Suppressor macrophage (primary cell): ENCODE measurements at places on chromosomes 2 and 18.

- no peak for DNase-seq
These were observed 23.2 kb downstream of the AFF3 start for GRCh38 chr2:100119235-100119634.

- no peak for DNase-seq
These were observed 22.1 kb downstream of the RAB3GAP1 start for GRCh38 chr2:135074216-135074615.

GRCh38 chr2:3207091-3207491 is 170.5 kb downstream of the EIPR1 start:
- DNase-seq, result no peak

DNA sequence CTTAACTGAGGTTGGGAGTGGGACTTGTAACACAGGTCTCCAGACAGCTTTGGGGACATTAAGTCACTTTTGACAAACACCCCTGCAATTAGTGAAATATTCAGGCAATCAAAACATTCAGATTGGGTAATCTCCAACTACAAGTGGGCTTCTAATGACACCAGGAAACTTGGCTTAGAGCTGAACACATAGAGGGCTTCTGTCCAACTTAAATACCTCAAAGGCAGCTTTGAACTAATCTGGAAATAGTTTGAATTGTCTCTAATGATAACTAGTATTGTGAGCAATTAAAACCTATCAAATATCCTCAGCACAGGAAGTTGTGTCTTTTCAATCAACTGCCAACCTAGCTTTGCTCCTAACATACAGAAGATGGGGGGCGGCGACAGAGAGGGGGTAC is 5.1 kb upstream of the ASPRV1 start:
- no peak for DNase-seq

DNA sequence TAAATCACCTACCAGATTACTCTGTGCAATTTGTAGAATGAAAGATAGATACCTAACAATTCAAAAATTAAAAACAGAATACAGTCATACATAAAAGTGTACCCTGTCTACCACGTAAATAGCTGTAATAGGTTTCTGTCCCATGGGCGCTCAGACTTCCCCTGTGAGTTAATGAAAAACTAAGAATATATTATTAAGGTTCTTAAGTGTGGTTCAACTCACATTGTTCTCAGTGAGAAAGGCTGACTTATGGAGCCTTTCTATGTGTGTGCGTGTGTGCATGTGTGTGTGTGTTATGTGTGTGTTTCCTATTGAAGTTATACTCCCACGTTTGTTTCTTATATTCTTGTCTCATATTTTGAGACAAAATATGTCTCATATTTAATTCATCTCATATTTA is 114.6 kb upstream of the CD302 start:
- no peak for DNase-seq

DNA sequence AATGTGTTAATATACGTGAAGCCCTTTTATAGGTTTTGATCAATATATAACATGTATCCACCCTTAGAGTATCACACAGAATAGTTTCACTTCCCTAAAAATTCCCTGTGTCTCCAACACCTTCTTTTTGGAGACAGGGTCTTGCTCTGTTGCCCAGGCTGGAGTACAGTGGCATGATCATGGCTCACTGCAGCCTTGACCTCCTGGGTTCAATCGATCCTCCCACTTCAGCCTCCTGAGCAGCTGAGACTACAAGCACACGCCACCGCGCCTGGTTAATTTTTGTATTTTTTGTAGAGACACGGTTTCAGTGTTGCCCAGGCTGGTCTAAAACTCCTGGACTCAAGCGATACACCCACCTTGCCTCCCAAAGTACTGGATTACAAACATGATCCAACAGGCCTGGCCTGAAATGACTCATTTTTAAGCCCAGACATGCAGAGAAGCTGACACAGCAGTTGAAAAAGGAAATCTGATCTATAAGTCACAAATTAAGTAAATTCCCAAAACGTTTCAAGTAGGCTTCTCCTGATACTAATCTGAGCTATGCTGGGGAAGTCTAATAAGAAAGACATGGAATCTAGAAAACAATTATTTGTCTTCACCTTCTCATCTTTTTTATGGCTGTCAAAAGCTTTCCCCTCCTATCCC is 2.9 kb downstream of the DUSP11 start:
- no peak for DNase-seq

GRCh38 chr2:31354837-31355236 is 59.7 kb downstream of the XDH start:
- DNase-seq, result peak; percentile 23

GRCh38 chr2:12057436-12058166 is 311.2 kb downstream of the LPIN1 start:
- peak; percentile 77 for DNase-seq

DNA sequence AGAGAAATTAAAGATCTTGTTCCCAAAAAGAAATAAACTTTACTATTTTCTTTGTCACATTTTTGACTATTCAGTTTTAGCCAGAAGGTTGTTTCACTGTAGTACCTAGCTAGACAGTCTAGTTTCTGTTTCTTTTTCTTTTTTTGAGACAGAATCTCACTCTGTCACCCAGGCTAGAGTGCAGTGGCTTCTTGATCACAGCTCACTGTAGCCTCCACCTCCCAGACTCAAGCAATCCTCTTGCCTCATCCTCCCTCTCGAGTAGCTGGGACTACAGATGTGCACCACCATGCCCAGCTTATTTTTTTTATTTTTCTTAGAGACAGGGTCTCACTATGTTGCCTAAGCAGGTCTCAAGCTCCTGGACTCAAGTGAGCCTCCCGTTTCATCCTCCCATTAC is 2.2 kb downstream of the RBM45 start:
- DNase-seq, result no peak

DNA sequence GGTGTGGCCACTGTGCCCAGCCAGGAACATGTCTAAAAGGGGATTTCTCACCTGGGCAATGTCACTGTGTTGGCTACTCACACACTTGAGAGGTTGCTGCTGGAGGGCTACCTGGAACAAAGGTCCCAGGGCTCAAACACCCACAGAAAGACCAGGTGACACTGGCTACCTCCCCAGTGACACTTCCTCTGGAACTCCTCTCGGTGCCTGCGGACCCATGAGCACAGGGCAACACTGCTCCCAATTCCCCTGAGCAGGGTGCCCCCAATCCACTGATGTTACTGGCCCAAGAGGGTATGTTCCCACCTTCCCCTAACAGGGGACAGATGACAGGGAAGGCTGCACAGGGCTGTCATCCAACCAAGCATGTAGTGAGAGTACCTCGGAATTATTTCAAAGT is 5.8 kb downstream of the NPPC start:
- DNase-seq, result no peak

DNA sequence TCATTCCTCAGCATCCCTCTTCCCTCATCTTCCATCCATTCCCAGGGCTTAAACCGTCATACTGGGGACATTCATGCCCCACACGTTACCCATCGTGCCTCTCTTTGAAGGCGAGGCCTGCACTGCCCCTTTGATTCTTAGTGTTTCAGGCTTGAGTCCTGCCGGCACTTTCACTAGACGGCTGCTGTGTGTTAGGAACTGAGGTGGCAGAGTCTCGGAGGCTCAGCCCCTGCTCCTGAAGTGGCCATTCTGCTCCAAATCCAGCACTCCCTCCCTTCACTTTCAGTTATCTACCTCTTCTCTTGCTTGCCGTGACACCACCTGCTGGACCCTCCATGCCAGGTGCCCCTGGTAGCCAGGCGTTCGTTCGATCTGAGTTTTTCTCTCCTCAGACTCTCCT is 43.0 kb downstream of the GRHL1 start:
- no peak for DNase-seq

DNA sequence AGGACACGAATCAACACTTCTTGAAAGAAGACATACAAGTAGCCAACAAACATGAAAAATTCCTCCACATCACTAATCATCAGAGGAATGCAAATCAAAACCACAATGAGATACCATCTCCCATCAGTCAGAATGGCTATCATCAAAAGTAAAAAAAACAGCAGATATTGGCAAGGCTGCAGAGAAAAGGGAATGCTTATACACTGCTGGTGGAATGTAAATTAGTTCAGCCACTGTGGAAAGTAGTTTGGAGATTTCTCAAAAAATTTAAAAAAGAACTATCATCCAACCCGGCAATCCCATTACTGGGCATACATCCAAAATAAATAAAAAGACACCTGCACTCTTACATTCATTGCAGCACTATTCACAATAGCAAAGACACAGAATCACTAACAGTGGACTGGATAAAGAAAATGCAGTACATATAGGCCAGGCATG is 78.7 kb downstream of the GRB14 start:
- no peak for DNase-seq

GRCh38 chr2:70029814-70030409 is 57.4 kb upstream of the PCBP1 start:
- DNase-seq, result peak; percentile 90

GRCh38 chr2:232521098-232521497 is 910 bp downstream of the PRSS56 start:
- DNase-seq, result no peak

DNA sequence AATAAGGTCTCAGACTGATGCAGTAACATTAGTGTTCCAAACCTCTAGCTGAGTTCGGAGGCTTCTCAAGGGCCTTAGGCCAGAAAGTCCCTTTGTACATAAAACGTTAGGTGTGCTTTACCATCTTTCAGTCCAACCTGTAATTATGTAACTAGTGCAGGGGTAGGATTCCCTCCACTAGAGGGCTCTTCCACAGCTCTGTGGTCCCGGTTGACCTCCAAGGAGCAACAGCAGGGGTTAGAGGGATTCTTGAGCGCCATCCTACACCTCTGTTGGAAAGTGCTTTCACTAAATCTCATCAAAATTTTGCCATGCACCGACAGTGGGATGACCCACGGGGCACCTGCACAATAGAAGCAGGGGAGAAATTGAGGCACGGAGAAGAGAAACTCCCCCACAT is 155.8 kb upstream of the LRP1B start:
- peak; percentile 7 for DNase-seq
